Stimulated activated CD8-positive, alpha-beta memory T cell treated with anti-CD3 and anti-CD28 coated beads, Interleukin-4, amount 100 ng/mL, for 1 hour (primary cell): ENCODE measurements at places on chromosomes 1 and 21.

- no peak for DNase-seq
Measured at GRCh38 chr1:244789731-244790130, 45.7 kb upstream of the COX20 start.

GRCh38 chr1:165930961-165931360 lies 103.5 kb downstream of the UCK2 start:
- no peak for DNase-seq

DNA sequence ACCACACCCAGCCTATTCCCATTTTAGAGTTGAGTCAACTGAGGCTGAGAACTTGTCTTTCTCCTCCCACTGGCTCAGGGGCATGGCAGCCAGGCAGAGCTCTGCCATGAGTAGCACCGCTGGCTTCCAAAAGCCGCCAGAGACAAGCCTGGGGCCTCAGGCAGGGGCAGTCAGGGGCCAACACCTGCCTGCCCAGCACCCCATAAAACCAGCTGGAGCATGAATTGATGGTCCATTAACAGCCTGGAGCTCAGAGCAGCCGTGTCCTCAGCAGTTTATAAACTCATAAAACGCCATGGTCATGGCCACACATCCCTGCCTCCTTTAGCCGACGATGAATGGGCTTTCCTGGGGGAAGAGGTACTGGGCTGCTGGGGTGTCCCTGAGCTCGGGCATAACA lies 50.6 kb upstream of the PAX7 start:
- no peak for DNase-seq

DNA sequence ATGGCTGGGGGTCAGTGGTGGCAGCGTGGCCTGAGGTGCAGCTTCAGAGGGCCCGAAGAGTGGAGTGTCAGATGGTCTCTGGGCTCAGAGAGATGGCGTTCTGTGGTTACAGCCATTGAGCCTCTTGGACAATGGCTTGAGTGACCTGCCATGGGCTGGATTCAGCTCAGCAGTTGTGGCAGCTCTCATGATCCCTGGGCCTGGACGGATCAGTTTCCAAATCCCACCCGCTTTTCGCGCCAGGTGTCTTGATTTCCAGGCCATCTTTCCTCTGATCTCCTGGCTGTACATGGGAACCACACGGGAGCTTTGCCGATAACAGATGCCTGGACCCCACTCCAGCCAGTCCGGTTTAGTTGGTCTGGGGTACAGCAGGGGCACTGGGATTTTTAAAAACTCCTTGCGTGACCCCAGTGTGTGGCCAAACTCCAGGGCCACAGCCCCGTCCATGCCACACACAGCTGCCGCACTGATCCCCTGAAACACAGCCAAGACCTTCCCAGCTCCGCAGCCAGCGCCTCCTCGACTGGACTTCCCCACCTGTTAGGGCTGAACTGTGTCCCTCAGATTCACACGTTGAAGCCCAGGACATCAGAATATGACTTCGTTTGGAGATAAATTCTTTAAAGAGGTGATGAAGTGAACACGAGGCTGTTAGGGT lies 67.9 kb downstream of the ATP5PO start:
- DNase-seq, result no peak

DNA sequence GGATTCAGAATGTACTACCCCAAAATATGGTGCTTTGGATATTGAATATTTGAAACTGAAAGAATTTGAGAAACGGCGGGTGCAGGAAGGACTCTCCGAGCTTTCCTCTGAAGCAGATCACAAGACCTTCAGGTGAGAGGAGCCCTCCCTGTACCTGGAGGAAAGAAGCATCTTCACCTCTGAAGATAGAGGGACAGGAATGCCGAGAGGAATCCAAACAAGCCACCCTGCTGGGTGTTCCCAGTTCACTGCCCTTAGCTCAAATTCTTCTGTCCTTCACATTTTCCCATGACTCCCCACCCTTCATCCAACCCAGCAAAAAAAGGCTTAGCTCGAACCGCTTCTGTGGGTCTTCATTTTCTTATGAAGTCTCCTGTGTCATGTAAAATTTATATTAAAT lies 18.2 kb upstream of the PADI2 start:
- no peak for DNase-seq

GRCh38 chr1:185838111-185838510 lies 103.9 kb downstream of the HMCN1 start:
- no peak for DNase-seq

GRCh38 chr1:183908079-183908478 lies 103.2 kb downstream of the RGL1 start:
- DNase-seq, result no peak

DNA sequence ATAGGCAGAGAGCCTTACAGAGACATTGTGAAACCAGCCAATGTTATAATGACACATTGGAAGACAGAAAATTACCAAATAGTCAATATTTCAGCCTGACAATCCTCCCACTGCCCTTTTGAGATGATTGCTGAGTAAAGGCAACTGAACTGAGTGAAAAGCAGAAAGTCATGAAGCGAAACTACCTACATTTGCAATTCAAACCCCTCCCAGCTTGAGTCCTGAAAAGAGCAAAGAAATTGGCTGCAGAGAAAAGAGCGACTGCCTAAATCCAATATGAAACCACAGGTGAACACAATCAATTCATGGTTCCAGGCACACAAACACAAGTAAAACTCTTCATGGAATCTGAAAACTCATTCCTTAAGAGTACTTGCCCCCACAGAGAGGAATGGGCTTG lies 143.4 kb upstream of the CHRM3 start:
- DNase-seq, result no peak

GRCh38 chr1:78918157-78918556 lies 88.4 kb downstream of the ADGRL4 start:
- no peak for DNase-seq

GRCh38 chr21:46540087-46540710 lies 64.7 kb downstream of the S100B start:
- no peak for DNase-seq

DNA sequence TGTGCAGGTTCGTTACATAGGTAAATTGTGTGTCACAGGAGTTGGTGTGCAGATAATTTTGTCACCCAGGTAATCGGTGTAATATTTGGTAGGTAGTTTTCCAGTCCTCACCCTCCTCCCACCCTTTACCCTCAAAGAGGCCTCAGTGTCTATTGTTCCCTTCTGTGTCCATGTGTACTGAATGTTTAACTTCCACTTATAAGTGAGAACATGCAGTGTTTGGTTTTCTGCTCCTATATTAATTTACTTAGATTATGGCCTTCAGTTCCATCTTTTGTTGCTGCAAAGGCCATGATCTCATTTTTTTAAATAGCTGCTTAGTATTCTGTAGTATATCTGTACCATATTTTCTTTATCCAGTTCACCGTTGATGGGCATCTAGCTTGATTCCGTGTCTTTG lies 87.3 kb downstream of the RPS6KC1 start:
- DNase-seq, result no peak

GRCh38 chr1:109185357-109185756 lies 28.4 kb upstream of the SARS1 start:
- no peak for DNase-seq

- no peak for DNase-seq
Measured at GRCh38 chr1:194829492-194829891, 1643.1 kb upstream of the B3GALT2 start.

- DNase-seq, result no peak
Measured at GRCh38 chr21:17631195-17631594, 18.5 kb upstream of the BTG3 start.

GRCh38 chr1:38777464-38777957 lies 82.1 kb downstream of the RRAGC start:
- DNase-seq, result no peak

GRCh38 chr1:201495551-201496295 lies 11.2 kb downstream of the CSRP1 start:
- no peak for DNase-seq

GRCh38 chr1:151713874-151714273 lies 2.7 kb downstream of the CELF3 start:
- no peak for DNase-seq

GRCh38 chr1:218364028-218364710 lies 19.0 kb downstream of the TGFB2 start:
- DNase-seq, result no peak

GRCh38 chr1:81446000-81446669 lies 354.6 kb upstream of the ADGRL2 start:
- no peak for DNase-seq

GRCh38 chr1:235822685-235823084 lies 44.0 kb downstream of the LYST start:
- no peak for DNase-seq

DNA sequence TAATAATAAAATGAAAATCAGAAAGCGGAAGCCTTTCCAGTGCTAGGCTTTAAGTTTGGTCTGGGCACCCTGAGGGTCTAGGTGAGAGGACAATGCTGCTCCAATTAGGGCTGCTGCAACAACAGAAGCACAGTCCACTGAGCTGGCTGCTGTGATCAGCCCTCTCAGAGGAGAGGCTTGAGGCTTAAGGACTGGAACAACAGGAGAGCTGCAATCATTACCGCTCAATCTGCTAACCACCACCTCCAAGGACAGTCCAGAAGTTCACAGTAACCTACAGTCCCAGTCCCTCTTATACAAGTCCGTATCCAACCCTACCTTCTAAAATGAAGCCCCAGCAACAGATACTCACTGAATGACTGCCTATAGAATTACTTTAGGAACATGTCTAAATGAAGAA lies 62.1 kb downstream of the USP24 start:
- no peak for DNase-seq

DNA sequence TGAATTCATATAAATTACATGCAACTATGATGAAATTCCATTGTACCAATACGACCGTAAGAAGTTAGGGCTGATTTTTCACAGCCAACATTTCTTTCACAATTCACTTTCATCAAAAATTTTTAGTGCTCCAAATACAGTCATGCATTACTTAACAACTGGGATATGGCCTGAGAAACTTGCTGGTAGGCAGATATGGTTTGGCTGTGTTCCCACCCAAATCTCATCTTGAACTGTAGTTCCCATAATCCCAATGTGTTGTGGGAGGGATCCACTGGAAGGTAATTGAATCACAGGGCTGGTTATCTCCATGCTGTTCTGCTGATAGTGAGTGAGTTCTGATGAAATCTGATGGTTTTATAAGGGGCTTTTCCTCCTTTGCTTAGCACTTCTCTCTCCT lies 244.4 kb downstream of the AKT3 start:
- no peak for DNase-seq

- DNase-seq, result no peak
Measured at GRCh38 chr1:158864595-158864994, 33.4 kb downstream of the MNDA start.

DNA sequence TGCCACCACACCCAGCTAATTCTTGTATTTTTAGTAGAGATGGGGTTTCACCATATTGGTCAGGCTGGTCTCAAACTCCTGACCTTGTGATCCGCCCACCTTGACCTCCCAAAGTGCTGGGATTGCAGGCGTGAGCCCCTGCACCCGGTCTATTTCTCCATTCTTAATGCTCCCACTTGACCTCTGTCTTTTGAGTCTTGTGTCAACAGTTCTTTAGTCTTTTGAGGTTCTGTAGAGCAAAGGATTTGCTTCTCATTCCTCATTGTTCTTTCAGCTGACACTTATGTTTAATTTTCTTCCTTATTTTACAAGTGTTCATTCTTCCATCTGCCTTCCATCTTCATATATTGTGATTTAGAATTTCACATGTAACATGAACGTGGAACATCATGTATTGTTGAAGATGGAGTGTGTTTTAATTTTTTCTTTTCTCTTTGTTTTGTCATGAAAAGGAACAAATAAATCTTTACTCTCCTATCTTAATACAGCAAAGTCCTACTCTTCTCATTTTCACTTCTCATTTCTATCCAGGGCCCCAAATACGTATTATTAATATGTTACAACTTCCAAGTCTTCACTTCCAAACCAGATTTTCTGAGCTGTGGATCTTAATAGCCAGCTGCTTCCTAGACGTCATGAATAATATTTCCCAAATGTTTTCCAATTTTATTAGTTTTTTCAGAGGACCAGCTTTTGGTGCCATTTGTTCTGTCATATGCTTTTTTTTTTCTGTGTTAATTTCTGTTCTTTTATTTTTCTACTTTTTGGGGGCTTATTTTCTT lies 16.9 kb downstream of the MTF2 start:
- no peak for DNase-seq

DNA sequence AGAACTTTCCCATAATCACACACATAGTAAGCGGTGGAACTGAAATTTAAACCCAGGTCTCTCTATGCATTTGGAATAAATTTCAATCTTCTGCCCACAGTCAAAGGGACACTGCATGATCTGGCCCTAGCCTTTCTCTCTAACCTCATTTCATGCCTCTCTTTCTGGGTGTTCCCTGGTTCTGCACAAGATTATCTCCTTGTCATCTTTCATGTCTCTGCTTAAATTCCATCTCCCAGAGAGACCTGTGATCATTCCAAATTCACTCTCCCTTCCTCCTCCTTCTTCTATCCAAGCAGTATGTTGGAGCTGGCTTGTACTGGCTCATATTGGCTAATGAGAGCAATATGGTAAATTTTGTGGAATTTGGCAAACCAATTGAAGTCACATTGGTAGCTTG lies 22.2 kb downstream of the ETV3L start:
- DNase-seq, result no peak

- DNase-seq, result no peak
Measured at GRCh38 chr1:110752941-110753725, 78.4 kb upstream of the KCNA3 start.

GRCh38 chr1:84247425-84248220 lies 53.9 kb upstream of the SAMD13 start:
- DNase-seq, result no peak

- no peak for DNase-seq
Measured at GRCh38 chr1:107225706-107226105, 84.9 kb downstream of the NTNG1 start.

GRCh38 chr1:227944090-227944930 lies 3.4 kb downstream of the WNT9A start:
- DNase-seq, result no peak
